ENCODE measurements at places on chromosomes 1 and 21.

- DNase-seq: no peak
Observed at GRCh38 chr1:117537291-117537920, 68.4 kb upstream of the TENT5C start.

DNA sequence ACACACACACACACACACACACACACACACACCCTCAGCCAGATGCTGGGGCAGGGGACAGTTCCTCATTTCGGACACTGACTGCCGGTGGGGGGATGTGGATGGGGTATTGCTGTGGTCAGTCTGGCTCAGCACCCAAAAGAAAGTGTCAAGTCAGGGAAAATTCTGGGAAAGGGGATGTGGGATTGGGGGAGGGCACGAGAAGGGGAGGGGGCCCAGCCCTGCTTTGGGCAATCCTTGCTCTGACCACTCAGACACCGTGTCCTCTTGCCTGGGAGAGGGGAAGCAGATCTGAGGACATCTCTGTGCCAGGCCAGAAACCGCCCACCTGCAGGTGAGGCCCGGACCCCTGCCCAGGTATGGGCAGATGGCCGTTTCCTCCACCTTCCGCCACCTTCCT lies at the start of gene C1QC:
Gene C1QC (plus strand): TSS at position 253 of the 400 bp plus-strand sequence. CDS start 391 bp downstream, outside the sequence.
- no peak for DNase-seq

- DNase-seq: no peak
Observed at GRCh38 chr1:205672395-205672889, 7.9 kb downstream of the SLC45A3 start.

- no peak for DNase-seq
Observed at GRCh38 chr1:52955129-52955970, 28.3 kb downstream of the SCP2 start.

GRCh38 chr1:209805341-209805781 lies 581 bp downstream of the IRF6 start:
- DNase-seq: no peak

DNA sequence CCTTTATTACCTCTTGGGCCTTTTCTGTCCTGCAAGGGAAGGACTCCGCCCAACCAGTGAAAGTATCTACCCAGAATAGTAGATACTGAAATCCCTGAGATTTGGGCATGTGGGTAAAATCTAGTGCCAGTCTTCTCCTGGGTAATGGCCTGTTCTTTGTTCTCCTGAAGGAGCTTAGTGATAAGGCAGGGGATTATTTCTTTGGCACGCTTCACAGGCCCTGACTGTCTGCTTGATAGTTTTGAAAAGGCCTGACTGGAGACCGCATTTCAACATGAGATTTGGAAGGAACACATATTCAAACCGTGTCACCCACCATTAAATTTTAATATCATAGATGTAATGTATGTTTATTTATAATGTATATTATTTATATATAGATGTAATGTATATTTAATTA lies 48.9 kb downstream of the RASAL2 start:
- no peak for DNase-seq

GRCh38 chr1:82632155-82632554 lies 831.4 kb downstream of the ADGRL2 start:
- DNase-seq: no peak

GRCh38 chr1:243946946-243947345 lies 96.9 kb upstream of the AKT3 start:
- no peak for DNase-seq

DNA sequence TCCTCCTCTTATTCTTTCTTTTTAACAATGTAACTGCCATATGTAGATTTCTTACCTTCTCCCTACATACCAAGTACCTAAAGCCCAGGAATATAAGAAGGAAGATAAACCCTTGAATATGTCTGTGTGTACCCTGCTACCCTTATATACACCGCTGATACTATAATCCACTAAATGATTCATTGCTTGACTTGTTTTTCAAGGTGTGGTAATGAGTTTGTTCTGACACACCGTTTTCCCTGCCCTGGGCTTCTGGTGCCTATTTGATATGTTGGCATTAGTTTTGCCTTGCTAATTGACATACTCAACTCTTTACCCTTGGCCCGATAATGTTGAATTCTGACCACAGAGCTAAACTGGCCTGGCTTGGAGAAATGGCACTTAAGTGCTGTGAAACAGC lies 64.3 kb downstream of the IL23R start:
- no peak for DNase-seq

- no peak for DNase-seq
Observed at GRCh38 chr1:208461680-208462079, 217.5 kb upstream of the PLXNA2 start.

DNA sequence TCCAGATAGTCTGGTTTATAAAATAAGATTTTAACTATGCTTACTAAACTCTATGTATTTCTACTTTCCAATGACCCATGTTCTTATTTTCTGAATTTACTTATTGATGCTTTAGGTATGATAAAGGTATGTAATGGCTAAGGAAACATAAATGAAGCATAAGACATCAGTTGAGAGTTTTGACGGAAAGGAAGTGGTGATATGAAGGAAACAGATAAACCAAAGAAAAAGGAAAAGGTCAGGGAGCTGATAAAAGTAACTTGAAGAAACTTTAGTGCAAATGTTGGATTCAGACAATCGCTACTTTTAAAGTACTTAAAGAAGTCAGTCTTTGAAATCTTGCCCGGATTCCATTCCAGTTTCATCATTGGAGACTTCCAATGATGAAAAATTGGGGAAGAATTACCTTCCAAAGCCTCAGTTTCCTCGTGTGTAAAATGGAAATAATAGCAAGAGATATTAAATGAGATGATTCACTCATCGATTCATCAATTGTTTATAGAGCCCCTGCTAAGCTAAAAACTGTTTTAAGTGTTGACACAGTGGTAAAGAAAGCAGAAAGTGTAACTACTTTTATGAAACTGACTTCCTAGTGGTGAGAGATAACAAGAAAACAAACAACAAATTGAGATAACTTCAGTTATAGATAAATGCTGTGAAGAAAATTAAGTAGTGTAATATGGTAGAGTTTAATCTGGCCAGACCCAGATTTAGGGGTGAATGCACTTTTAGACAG lies 10.6 kb downstream of the PTPRC start:
- DNase-seq: no peak

- no peak for DNase-seq
Observed at GRCh38 chr1:89451011-89451410, 73.6 kb upstream of the LRRC8B start.

DNA sequence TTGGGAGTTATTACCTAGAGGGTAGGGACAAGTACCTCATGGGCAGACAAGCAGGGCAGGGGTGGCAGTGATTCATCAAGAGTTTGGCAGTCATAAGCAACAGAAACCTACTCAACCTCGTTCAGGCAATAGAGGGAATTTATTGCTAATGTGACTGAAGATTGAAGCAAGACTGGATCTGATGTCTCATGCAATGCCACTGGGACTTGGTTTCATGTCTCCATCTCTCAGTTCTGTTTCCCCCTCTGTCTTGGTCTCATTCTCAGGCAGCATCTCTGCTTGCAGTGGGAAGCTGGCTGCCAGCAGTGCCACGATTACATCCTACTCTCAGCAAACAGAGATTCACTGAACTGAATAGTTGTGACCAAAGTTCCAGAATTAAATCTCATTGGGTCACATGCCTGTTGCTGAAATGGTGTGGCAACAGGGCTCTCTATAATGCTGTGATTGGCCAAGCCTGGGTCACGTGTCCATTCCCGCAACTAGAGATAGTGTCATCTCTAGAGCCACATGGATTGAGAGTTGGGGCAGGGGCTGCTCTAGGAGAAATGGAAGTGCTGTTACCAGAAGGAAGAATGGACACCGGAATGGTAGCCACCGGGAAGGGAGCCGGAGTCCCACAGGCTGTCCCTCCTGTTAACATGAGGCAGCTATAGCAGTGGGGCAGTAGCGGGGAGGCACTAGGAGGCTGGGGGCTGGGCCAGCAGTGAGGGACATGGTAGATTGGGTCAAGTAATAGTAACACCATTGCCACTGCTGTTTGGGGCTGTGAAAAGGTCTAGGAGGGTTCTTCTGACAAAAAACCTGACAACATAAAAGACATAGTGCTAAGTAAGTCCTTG lies 3.9 kb upstream of the CDC42 start:
- DNase-seq: no peak

DNA sequence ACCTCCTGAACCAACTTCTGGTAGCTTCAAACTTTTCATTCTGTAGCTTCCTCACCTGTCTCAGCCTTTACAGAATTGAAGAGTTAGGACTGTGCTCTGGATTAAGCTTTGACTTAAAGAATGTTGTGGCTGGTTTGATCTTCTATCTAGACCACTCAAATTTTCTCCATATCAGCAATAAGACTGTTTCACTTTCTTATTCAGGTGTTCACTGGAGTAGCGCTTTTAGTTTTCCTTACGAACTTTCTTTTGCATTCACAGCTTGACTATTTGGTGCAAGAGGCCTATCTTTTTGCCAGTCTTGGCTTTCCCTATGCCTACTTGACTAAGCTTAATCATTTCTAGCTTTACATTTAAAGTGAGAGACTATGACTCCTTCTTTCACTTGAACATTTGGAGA lies 31.5 kb downstream of the FGGY start:
- no peak for DNase-seq
